ENCODE measurements at places on chromosomes 12 and 14.

GRCh38 chr12:22518060-22518719 is 26.2 kb downstream of the C2CD5 start:
- H3K4me1 ChIP-seq = no peaks in the 10 kb centered on the region
- H3K27me3 ChIP-seq = no peaks in the 10 kb centered on the region
- peaks cover 7% of the 10 kb centered on the region for H3K36me3 ChIP-seq
- H3K4me3 ChIP-seq = no peak overlapping the region

GRCh38 chr14:104384776-104385071 is 194.8 kb upstream of the C14orf180 start:
- peaks cover 7% of the 10 kb centered on the region for H3K27me3 ChIP-seq
- peaks cover 11% of the 10 kb centered on the region for H3K4me1 ChIP-seq
- H3K36me3 ChIP-seq = peaks cover 7% of the 10 kb centered on the region
- no peak overlapping the region for H3K27ac ChIP-seq

DNA sequence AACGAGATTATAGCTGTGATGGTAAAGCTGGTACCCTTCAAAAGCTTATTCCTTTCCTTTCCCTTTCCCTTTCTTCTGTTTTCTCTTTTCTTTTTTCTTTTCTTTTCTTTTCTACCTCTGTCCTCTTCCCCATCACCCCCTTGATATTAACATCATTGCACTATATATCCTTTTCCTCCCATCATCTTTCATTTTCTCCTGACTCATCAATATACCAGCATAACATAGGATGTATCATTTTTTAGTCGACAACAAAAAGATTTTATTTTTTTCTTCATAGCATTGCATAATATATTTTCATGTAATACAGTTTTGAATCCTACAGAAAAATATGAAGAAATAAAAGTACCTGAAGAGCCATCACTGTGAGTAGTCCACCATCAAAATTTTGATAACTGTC is 230.6 kb downstream of the RAD51B start:
- DNase-seq = no peak
- no peak overlapping the region for H3K27ac ChIP-seq
- peaks cover 13% of the 10 kb centered on the region for H3K36me3 ChIP-seq
- H3K27me3 ChIP-seq = no peaks in the 10 kb centered on the region

- no peak overlapping the region for H3K4me3 ChIP-seq
- DNase-seq = no peak
- H3K36me3 ChIP-seq = no peaks in the 10 kb centered on the region
- no peak overlapping the region for H3K27ac ChIP-seq
- H3K27me3 ChIP-seq = no peaks in the 10 kb centered on the region
These were observed 135.7 kb downstream of the CNTN1 start for GRCh38 chr12:40827683-40828592.

GRCh38 chr14:51447411-51447810 is 204.3 kb upstream of the FRMD6 start:
- no peak overlapping the region for H3K4me3 ChIP-seq
- no peak for DNase-seq
- H3K27me3 ChIP-seq = peaks cover 8% of the 10 kb centered on the region
- no peak overlapping the region for H3K27ac ChIP-seq
- no peaks in the 10 kb centered on the region for H3K36me3 ChIP-seq

DNA sequence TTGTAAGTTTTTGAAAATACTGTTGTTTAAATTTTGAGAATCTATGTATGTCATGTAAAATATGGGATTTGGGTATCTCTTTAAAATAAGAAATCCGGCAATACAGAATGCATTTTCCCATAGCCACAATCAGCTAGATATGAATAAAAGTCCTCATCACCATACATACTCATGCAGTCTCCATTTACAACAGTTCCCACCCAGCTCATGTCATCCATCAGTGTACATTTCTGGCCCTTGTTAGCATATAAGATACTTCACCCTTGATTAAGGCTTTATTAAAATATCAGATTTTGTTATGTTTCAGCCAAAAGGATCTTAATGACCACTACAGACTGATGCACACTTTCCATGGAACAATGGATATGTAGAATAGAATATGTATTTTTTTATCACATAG is 218.0 kb downstream of the DPY19L2 start:
- no peaks in the 10 kb centered on the region for H3K36me3 ChIP-seq
- no peaks in the 10 kb centered on the region for H3K27me3 ChIP-seq
- no peak overlapping the region for H3K4me3 ChIP-seq
- DNase-seq = no peak
- H3K4me1 ChIP-seq = no peaks in the 10 kb centered on the region
- H3K27ac ChIP-seq = no peak overlapping the region

DNA sequence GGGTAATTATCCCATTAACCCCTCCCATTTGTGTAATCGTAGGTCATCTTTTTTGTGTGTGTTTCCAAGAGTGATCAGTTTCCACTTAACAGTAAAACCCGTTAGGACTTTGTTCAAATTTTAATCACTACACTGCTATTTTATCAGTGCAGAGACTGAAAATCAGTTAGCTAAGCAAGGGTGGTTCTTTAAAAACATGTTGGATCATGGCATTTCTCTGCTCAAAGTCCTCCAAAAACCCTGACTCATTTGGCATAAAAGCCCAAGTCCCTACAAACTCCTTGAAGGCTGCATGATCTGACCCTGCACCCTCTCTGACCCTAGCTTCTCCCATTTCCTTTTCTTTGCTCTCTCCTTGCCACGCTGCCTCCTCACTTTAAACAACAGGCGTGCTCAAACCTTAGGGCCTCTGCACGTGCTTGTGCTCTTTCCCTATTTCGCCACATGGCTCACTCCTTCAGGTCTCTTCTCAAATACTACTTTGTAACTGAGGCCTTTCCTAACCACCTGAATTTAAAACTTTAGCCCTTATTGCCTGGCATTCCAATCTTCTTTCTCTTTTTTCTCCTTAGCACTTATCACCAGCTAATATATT is 13.2 kb upstream of the OVCH1 start:
- H3K4me1 ChIP-seq = no peaks in the 10 kb centered on the region
- H3K36me3 ChIP-seq = no peaks in the 10 kb centered on the region
- no peak overlapping the region for H3K4me3 ChIP-seq
- peaks cover 1% of the 10 kb centered on the region for H3K27me3 ChIP-seq
- DNase-seq = no peak

DNA sequence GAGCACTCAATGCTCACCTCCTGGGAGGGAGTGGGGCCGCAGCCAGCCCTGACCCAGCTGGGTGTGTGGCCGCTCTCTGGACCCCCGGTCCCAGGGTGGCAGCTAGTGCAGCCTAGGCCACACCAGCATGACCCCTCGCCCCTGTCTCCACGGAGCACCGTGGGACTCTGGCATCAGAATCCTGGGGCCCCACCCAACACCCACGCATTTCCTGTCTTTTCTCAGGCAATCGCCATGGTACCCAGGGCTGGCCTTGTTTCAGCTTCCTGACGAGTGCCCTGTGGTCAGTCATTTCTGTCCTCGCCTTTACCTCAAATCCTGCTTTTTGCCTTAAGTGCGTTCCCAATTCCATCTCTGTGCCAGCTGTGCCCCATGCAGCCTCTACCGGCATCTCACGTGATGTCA is 15.9 kb downstream of the PACS2 start:
- no peak overlapping the region for H3K4me3 ChIP-seq
- no peaks in the 10 kb centered on the region for H3K36me3 ChIP-seq
- peaks cover 3% of the 10 kb centered on the region for H3K27me3 ChIP-seq

GRCh38 chr12:72982356-72982755 is 710.2 kb downstream of the TRHDE start:
- DNase-seq = no peak
- no peak overlapping the region for H3K27ac ChIP-seq
- H3K27me3 ChIP-seq = no peaks in the 10 kb centered on the region
- H3K4me1 ChIP-seq = no peaks in the 10 kb centered on the region
- H3K36me3 ChIP-seq = no peaks in the 10 kb centered on the region
- no peak overlapping the region for H3K4me3 ChIP-seq

DNA sequence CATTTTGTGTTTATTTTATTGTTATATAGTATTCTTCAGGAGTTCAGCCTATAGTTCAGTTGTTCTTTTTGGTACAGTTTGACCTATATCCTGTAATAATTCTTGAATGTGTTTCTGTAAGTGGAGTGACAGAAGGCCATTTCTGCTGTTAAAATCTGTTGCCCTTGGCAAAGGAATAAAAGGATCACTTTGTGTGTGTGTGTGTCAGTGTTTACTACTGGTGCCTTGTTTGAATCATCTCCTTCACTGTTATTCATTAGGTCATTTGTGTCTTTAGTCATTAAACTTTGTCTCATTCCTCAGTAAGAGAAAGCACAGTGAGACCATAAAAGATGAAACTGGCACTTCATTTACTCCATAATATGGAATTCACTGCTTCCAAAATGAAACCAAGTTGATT is 130.7 kb downstream of the TMTC2 start:
- H3K4me3 ChIP-seq = no peak overlapping the region
- H3K4me1 ChIP-seq = no peaks in the 10 kb centered on the region
- H3K27ac ChIP-seq = no peak overlapping the region
- no peaks in the 10 kb centered on the region for H3K27me3 ChIP-seq
- no peak for DNase-seq

GRCh38 chr14:54120260-54120659 is 163.6 kb upstream of the BMP4 start:
- H3K36me3 ChIP-seq = no peaks in the 10 kb centered on the region
- H3K4me3 ChIP-seq = no peak overlapping the region
- H3K4me1 ChIP-seq = no peaks in the 10 kb centered on the region

DNA sequence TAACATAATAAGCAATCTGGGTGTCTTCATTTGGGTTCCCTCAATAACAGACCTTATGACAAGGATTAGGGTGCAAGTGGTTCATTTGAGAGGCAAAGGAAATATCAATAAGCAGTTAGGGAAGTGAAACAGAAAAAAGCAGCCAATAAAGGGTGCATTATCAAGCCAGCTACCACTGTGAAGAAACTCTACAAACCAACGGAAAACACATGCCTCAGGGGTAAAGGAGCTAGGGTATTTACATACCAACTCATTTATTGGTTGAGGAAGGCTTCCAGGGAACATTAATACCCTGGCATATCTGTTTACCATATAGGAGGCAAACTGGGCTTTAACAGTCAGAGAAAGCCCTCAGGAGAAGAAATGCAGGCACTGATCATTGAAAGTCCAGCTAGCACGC is 22.7 kb upstream of the IFNG-AS1 start:
- H3K27me3 ChIP-seq = no peaks in the 10 kb centered on the region
- no peak overlapping the region for H3K27ac ChIP-seq
- H3K4me1 ChIP-seq = no peaks in the 10 kb centered on the region
- H3K4me3 ChIP-seq = no peak overlapping the region
- no peak for DNase-seq

DNA sequence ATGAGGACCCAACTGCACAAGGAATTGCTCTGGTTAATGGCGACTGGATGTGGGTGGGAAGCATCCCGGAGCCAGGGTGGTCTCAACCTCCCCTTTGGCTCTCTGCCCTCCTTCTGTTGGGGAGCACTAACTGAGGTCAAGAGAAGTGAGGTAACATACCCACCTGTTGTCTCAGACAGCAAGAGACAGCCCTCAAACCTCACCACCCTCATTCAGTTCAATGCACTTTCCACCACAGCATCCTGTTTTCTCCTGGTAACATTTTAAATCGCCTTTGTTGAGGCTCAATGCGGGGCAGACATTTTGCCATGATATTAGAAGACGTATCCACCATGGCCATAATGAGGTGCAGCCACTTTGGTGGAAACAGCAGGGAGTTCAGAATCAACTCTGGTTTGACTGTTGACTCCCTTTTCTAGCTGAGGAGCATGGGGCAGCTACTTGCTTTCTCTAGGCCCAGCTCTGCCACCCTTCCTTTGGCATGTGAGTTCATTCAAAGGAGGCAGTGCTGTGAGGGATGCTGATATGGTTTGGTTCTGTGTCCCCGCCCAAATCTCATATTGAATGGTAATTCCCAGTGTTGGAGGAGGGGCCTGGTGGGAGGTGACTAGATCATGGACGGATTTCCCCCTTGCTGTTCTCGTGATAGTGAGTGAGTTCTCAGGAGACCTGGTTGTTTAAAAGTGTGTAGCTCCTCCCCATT is 338.6 kb downstream of the PCNX1 start:
- no peak for DNase-seq
- H3K27ac ChIP-seq = peak overlapping the region; percentile 68
- H3K27me3 ChIP-seq = peaks cover 3% of the 10 kb centered on the region

GRCh38 chr12:127760996-127761395 is 506.0 kb upstream of the TMEM132C start:
- H3K27me3 ChIP-seq = peaks cover 3% of the 10 kb centered on the region
- no peaks in the 10 kb centered on the region for H3K36me3 ChIP-seq
- no peaks in the 10 kb centered on the region for H3K4me1 ChIP-seq
- H3K27ac ChIP-seq = no peak overlapping the region
- H3K4me3 ChIP-seq = no peak overlapping the region
- DNase-seq = no peak

GRCh38 chr14:62470935-62471334 is 574.3 kb downstream of the KCNH5 start:
- H3K27me3 ChIP-seq = no peaks in the 10 kb centered on the region
- H3K4me3 ChIP-seq = no peak overlapping the region
- no peaks in the 10 kb centered on the region for H3K4me1 ChIP-seq

DNA sequence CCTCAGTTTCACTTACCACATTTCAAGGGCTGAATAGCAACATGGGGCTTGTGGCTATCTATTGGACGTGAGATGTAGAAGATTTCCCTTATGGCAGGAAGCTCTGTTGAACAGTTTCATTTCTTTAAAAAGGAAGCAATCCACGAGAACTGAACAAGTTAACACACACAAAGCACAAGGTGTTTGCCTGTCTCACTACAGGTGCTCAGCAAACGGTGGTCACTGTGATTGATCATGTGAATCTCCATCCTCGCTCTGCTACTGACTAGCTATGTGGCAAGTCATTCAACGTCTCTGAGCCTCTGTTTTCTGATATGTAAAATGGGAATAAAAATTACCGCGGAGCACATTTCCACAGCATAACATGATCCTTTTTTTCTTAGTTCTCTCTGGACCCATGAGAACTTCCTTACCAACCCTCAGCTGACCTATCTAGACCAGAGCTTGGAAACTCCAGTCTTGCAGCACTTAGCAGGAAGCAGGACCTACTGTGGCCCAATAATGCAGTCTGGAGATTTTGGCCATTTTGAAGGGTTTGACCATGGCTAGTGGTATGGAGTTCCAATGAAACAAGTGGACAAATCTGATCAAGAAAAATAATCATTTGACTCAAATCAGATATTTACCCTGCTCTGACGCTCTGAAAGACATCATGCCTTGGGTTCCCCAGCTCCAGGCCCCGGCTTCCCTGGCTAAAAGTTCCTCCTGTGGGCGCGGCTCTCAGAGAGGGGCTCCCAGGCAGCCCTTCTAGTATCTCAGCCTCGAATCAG is 278.8 kb downstream of the ZFP36L1 start:
- H3K4me1 ChIP-seq = peaks cover 20% of the 10 kb centered on the region
- H3K27ac ChIP-seq = no peak overlapping the region
- no peaks in the 10 kb centered on the region for H3K27me3 ChIP-seq
- DNase-seq = no peak

GRCh38 chr12:71904629-71905028 is 34.0 kb upstream of the TPH2 start:
- peak overlapping the region; percentile 17 for H3K27ac ChIP-seq
- DNase-seq = no peak
- peaks cover 59% of the 10 kb centered on the region for H3K36me3 ChIP-seq
- H3K4me3 ChIP-seq = no peak overlapping the region
- no peaks in the 10 kb centered on the region for H3K27me3 ChIP-seq

- peaks cover 8% of the 10 kb centered on the region for H3K36me3 ChIP-seq
- H3K4me3 ChIP-seq = no peak overlapping the region
- no peak overlapping the region for H3K27ac ChIP-seq
- H3K27me3 ChIP-seq = no peaks in the 10 kb centered on the region
These were observed 8.1 kb downstream of the LGALS3 start for GRCh38 chr14:55136885-55137786.

GRCh38 chr14:89626233-89626806 is 209.3 kb upstream of the FOXN3 start:
- H3K4me1 ChIP-seq = peaks cover 67% of the 10 kb centered on the region
- peak; percentile 75 for DNase-seq
- peaks cover 3% of the 10 kb centered on the region for H3K36me3 ChIP-seq
- peak overlapping the region; percentile 95 for H3K27ac ChIP-seq

GRCh38 chr14:24534286-24534685 is 26.2 kb upstream of the CMA1 start:
- H3K27ac ChIP-seq = peak overlapping the region; percentile 23
- peaks cover 2% of the 10 kb centered on the region for H3K36me3 ChIP-seq
- no peak for DNase-seq
- H3K4me1 ChIP-seq = peaks cover 20% of the 10 kb centered on the region
- peaks cover 9% of the 10 kb centered on the region for H3K27me3 ChIP-seq
- no peak overlapping the region for H3K4me3 ChIP-seq
